ENCODE measurements at places on chromosomes 16 and 17. TPM values are rescaled to one million over a fixed set of nuclear protein-coding genes. Genes with fewer than 3 reads are reported as not detected.

RND2 gene
- 0.20 TPM for total RNA-seq

PPM1E gene
- 0.07 TPM for total RNA-seq

PRR35 gene
- total RNA-seq: not detected

KIF2B gene
- total RNA-seq: not detected

UTS2R gene
- not detected for total RNA-seq

YBX2 gene
- total RNA-seq: 0.07 TPM

NOG gene
- total RNA-seq: 2.0 TPM

PRSS27 gene
- 0.69 TPM for total RNA-seq

ZNF750 gene
- total RNA-seq: not detected

SLC13A2 gene
- not detected for total RNA-seq

EME1 gene
- 4.0 TPM for total RNA-seq

KLHL10 gene
- 0.20 TPM for total RNA-seq

WDR59 gene
- total RNA-seq: 17.9 TPM

EMP2 gene
- total RNA-seq: 32.8 TPM

TP53TG3D gene
- 0.56 TPM for total RNA-seq

DEXI gene
- 41.8 TPM for total RNA-seq

OR3A3 gene
- not detected for total RNA-seq

SEZ6L2 gene
- total RNA-seq: 65.5 TPM

KNOP1 gene
- total RNA-seq: 6.5 TPM

CFAP52 gene
- 0.20 TPM for total RNA-seq

GFAP gene
- 0.59 TPM for total RNA-seq

SLC22A31 gene
- 0.50 TPM for total RNA-seq

RNPS1 gene
- 45.6 TPM for total RNA-seq

ETV4 gene
- 1.3 TPM for total RNA-seq

FOXN1 gene
- not detected for total RNA-seq

FXR2 gene
- 42.3 TPM for total RNA-seq

IRX6 gene
- total RNA-seq: not detected

ZDHHC1 gene
- 8.1 TPM for total RNA-seq

LUC7L3 gene
- 20.4 TPM for total RNA-seq

FAAP100 gene
- 19.3 TPM for total RNA-seq

SPATA22 gene
- 0.13 TPM for total RNA-seq

KRTAP2-2 gene
- total RNA-seq: not detected

CA7 gene
- not detected for total RNA-seq

SHISA9 gene
- not detected for total RNA-seq

NKD1 gene
- total RNA-seq: 0.17 TPM

ABCA10 gene
- total RNA-seq: 1.3 TPM

WDR90 gene
- total RNA-seq: 9.3 TPM

SCN4A gene
- total RNA-seq: under 0.01 TPM

CCDC144A gene
- 8.8 TPM for total RNA-seq

PRAC1 gene
- not detected for total RNA-seq

RASL10B gene
- 2.0 TPM for total RNA-seq

NOS2 gene
- under 0.01 TPM for total RNA-seq

Measured in smooth muscle cell of the pulmonary artery (primary cell).